ENCODE measurements at places on chromosomes 3 and 15.

DNA sequence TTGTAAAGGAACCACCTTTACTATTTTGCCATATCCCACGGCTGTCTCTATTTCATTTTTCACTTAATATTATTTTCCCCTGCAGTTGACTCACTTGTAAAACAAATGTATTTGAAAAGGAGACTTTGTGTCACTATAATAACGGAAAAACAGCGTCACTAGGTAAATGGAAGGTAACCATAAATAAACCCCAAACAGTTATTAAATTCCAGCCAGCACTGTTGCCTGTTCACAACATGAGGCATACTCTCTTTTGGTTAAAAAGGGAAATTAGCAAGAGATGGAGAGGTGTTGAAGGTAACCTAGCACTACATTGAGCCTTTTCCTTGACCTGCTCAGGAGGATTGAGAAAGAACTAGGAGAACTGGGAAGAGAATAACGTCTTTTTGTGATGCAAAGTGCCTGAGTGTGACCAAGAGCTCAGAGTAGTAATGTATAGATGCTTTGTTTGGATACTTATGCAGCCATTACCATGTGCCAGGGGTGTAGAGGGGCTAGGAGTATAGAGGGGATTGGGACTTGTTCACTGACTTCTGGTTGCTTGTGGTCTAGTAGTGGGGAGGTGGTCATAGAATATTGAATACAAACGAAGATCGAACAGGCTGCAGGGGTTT is 19.6 kb downstream of the FLNB start:
- no peak for DNase-seq

DNA sequence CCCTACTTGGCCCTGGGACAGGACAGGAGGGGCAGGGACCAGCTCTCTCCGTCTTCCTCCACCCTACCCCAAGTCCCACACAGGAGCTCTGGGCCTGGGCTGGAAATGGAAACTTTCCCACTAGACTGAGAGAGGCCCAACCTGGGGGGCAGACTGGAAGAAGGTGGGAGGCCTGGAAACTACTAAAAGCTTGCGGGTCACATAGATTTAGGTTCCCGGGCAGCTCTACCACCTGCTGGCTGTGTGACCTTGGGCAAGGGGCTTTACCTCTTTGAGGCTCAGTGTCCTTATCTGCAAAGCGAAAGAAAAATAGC is 49.9 kb upstream of the CCDC174 start:
- no peak for DNase-seq

DNA sequence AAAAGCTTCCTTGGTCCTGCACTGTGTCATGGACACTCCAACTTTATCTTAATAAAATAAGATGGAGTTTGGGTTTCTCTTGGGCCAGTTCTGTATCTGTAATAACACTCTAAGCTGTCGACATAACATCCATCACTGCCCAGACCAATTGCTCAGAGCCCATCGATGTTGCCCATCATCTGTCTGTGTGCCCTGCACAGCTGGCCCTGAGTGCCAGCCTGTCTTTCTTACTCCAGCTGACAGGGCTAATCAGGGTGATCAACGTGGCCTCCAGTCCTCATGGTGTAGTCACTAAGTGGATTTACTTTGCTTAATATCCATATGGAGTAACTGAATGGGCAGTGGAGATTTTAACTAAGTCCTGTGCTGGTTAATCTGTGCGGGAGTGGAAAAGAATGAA is 419.8 kb upstream of the TPM1 start:
- no peak for DNase-seq

GRCh38 chr15:67033012-67033411 is 32.4 kb upstream of the SMAD3 start:
- DNase-seq, result no peak

GRCh38 chr3:197496746-197497125 is 59.0 kb downstream of the BDH1 start:
- DNase-seq, result no peak

DNA sequence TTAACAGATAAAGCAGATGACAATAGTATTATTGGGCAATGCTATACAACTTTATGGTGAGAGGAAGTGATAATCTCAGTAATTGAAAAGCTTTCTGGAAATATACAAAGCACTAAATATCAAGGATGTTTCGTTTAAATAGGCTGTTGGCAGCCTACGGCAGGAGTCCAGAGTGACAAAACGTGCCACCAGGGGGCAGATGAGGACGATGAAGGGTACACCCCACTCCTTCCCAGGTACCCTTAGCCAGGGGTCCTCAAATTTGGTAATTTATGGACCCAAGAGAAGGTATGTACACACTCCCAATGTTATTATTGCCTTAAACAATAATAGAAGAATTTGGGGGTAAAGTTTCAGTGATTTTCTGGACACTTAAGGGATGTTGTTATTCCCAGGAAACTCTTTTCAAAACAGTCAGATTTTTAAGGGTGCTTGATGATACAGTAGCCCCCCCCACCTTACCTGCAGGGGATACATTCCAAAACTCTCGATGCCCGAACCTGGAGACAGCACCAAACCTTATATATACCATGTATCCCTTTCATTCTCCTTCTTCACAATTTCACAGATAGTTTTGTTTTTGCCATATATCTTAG is 1.4 kb upstream of the MAGEL2 start:
- no peak for DNase-seq

DNA sequence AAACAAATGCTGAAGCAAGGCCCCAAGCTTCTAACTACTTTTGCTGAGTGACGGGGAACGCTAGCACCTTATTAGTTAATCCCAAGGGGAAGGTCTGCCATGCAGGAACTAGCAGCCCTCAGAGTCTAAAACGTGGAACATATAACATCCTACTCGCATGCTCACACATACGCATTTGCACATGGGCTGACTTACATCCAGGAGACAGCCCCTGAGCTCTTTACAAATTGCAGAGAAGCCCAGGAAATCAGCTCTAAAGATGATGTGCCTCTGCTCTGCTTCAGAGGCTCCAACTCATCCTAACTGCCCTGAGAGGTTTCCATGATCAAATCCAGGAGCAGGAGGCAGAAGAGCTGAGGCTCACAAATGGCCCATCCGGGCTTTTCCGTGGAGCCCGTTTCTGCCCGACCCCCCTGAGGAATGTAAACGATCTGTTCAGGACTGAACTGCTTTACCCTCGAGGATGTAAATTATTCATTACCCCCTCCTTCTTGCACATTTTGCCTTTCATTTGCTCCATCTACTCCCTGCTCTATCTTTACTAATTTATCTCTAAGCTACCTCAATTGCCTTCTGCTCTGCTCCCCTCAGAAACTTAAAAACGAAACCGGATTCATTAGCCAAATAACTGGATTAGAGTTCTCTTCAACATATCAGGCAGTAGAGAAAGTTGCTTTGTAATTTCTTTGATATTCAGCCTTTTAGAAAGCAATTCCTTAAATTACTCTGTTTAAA is 141.9 kb upstream of the CCDC54 start:
- no peak for DNase-seq

GRCh38 chr3:27228805-27229204 is 140.4 kb downstream of the NEK10 start:
- DNase-seq, result no peak

DNA sequence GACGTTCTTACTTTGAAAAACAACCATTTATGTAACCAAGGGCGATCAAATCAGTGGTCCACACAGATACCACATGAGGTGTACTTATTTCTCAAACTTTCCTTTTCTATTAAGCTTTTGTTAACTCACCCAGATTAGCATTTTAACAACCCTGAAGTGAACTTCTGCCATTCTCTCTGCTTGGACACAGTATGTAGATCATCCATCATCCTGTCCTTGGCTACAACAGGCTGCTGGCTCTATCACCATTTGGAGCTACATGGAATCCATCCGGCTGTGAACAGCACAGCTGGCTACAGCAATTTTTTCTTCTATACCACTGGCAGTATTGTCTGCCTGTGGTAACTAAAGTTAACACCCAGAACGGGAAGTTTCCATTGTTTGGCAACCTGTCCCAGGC is 4.4 kb downstream of the SEMA6D start:
- no peak for DNase-seq

- DNase-seq, result no peak
These were observed 181.0 kb downstream of the ATG7 start for GRCh38 chr3:11452885-11453847.
